Fibroblast of gingiva (primary cell): ENCODE measurements at places on chromosomes 7 and 10.
A peak's percentile ranks its signal among the peaks of the same experiment; 100 is the strongest.

DNA sequence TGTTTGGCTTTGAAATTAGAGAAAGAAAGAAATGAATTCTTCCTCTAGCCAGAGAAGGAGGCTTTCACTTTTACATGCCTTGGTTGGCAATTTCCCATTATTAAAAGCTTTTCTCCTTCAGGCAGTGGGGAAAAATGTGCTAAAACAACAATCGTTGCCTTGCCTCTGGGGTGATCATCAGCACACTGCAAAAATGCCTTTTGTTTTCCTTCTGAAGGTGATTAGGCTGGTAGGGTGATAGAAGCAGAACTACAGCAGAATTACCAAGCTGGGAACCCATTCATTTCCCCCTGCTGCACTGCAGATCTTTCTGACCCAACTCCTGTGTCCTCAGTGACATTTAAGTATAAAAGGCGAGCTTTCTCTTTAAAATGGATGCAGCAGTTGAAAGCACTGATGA lies 22.2 kb downstream of the ANK3 start:
- no peak for DNase-seq

DNA sequence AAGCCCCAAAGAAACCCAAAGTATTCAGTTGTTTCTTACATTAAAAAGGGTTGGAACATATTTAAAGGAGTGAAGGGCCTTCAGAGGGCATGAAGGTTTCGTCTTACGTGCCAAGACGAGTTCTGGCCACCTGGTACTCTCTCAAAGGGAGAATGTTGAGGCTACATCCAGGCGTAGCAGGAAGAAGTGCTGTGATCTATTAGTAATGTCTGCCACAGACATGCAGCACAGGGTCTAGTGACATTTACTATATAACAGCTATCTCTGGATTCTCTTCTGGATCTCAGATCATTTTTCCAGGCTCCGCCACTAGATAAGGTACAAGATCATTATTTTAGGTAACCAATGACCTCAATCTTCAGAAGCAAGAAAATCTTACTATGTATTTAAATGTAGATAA lies 76.5 kb upstream of the ARID5B start:
- DNase-seq = no peak

- no peak for DNase-seq
Measured at GRCh38 chr10:4276151-4276550, 491.1 kb upstream of the KLF6 start.

DNA sequence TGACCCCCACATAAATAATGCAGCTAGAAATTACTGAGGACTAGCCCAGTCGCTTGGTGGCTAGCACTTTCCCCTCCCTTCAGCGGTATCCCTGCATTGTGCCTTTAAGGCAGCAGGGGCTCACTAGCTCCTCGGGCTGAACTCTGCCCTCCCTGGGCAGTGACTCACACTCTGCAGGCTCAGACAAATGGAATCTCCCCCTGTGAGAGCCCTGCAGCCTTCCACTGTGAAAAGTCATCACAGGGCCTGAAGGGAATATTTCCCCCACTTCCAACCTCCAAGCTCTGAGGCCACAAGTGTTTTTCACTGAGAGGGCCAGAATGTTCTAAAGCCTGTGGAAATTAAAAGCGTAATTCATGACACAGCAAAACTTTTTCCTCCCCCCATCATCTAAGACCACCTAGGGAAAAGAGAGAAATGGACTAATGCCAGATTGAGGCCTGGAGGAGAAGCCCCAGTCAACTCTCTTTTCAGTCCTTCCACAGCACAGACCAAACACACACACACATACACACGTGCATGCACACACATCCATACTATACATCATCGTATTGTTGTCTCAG lies 93.6 kb upstream of the COL1A2 start:
- peak; percentile 96 for DNase-seq

- DNase-seq = no peak
Measured at GRCh38 chr10:115628616-115629015, 535.5 kb downstream of the ATRNL1 start.

DNA sequence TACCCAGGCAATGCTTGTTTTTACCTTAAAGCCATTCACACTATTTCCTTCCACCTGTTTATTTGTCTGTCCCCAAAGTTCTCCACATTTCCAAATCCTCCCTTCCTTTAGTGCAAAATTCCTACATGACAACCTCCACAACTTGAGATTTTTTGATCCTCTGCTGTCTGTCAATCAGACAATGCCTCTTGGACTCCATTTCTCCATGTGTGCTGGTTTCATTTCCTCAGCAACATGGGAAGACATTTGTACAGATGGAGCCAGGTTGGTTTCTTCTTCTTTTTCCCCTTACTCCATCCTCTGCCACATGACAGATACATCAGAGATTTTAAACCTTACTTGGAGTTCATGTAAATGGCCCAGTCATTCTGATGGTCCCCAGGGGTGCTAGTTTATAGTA lies 19.1 kb upstream of the GIMAP2 start:
- DNase-seq = no peak

DNA sequence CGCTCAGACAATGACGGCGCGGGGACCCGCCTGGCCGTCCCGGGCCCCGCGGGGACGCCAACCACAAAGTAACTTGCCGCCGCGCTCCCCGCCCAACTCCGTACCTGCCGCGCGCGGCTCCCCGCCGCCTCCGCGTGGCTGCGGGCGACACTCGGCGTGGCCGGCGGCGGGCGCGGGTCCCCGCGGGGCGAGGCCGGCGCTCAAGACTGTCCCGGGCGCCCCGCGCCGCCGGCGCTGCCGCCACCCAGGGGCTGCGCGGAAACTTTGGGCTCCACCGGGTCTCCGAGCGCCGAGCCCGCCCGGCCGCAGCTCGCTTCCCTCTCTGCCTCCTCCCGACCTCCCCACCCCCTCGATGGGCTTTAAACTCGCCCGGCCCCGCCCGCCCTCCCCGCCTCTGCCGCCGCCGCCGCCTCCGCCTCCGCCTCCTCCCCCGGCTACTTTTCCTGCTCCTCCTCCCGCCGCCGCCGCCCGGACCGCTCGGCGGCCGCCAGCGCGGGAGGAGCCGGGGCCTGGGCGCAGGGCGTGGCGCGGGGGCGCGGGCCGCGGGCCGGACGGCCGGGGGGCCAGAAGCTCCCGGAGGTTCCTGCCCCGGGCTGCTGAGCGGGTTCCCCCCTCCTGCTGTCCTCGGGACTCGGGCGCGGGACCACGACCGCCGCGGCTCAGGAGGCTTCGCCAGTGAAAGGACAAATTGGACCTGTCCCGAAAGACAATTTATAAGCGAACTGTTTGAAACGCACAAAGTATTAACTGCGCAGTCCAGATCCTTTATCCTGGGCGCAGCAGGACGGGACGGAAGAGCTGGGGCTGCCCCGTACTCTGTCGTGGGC lies 10.6 kb upstream of the GRB10 start:
- peak; percentile 59 for DNase-seq

GRCh38 chr10:62005281-62005680 lies 103.8 kb downstream of the ARID5B start:
- DNase-seq = peak; percentile 35

GRCh38 chr7:153567426-153567825 lies 484.8 kb upstream of the DPP6 start:
- no peak for DNase-seq

- DNase-seq = no peak
Measured at GRCh38 chr10:86180861-86181260, 185.7 kb downstream of the GRID1 start.

DNA sequence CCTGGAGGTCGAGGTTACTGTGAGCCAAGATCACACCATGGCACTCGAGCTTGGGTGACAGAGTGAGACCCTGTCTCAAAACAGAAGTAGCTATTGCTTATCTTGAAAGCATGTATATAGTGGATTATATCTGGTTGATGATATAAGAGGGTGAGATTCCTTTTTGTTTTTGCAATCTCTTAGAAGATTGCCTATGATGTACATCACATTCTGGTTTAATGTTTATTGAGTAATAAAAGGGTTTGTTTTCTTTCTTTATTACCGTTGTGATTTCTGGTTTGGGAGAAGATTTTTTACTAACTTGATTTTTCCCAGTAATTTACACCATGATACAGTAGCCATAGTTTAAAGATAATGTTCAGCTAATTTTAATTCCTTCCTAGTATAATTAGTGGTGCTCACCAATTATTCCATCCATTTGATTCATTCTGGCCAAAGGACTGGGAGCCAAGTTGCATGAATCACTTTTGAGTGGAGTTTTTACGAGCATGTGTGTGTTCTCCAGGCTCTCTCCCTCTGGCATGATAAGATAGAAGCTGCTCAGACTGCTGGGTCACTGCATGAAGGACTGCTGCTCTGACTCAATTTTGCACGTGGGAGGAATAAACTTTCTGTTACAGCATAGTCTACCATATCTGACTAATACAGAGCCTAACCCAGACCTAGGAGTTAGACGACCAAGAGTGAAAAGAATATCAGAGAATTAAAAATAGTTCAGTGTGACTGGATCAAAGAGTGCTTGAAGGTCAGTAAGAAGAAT lies 13.5 kb upstream of the TSPAN13 start:
- peak; percentile 83 for DNase-seq

DNA sequence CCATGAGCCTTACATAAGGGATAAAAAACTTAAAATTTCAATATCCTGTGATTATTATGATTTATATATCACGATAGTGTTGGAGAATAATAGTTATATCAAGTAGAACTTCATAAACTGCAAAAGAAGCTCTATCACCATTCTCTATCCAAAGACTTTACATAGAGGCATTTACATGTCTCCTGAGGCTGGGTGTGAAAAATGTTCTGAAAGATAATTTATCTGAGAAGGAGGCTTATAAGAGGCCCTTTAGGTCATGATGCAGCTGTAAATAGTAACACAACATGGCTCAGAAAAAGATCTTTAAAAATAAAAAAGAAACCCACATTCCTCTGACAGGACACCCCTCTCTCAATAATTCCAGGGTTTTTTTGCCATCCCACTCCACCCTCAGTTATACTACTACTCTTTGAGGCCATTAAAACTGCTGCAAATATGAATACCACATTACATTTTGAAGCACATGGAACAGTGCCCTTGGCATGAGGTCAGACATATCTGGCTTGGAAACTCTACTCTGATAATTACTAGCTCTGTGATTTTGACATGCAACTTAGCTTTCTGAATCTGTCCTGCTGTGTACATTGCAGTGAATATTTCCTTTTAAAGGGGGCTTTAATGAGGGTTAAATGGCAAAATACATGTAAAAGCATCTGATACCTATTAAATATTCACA lies 55.5 kb downstream of the SLC16A12 start:
- DNase-seq = peak; percentile 79

DNA sequence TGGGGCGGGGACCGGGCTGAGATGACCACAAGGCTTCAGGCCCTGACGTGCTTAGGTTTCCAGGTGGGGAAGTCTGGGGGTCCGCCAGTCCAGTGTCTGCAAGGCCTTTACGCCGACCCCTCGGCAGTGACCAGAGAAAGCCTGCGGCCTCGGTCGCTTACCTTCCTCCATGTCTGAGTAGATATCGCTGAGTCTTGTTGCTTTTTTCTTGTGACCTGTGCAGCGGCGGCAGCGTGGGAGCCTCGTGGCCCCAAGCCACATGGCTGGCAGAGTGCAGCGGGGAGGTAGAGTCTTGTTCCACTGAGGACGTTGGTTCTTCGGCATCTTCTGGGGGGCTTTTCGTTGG lies 329 bp downstream of the NOLC1 start:
- DNase-seq = no peak

DNA sequence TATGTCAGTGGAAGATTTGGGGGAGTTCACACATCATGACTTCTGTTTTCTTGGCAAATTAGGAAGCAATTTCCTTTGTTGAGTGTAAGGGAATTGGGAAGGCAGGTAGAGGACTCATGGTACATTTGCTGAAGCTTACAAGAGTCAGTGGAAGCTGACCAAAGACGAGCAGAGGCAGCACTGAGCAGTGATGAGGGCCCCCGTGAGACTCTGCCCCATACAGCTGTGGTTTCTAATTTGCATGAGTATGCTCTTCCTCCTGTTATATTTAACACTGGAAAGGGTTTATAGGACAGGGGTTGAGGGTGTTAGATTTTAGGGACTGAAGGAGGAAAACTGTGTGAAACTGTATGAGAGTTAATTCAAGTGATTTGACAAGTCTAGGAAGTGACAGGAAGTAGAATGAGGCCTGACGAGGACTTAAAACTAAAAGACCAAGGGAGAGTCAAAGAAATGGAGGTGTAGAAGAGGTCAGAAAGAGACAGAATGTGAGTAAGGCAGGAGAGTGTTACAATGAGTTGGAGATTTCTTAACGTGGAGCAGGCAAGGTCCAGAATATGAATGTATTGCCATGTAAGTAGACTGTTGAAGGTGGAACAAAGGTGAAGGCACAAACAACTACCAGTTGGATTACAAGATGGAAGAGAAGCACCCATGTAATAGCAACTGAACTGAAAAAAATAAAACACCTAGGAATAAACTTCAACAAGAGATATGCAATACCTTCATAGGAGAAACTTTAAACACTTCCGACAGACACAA lies 23.5 kb upstream of the MRPS17 start:
- DNase-seq = no peak

DNA sequence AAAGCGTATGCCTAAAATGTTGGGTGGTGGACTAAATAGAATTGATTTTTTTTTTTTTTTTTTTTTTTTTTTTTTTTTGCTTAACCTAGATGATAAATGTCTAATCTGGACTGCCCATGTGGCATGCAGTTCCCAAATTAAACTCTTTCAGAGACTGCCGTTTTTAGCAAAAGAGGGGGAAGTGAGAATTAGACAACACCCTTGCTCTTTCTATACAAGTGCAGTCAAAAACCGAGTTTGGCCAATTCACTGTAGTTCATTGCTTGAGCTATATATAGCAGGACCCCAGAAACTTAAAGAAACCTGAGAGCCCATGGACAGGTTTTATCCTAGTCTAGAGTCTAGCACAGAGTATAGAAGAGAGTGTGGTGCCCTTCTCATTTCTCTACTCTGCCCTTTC lies 141.9 kb downstream of the GRM3 start:
- no peak for DNase-seq

DNA sequence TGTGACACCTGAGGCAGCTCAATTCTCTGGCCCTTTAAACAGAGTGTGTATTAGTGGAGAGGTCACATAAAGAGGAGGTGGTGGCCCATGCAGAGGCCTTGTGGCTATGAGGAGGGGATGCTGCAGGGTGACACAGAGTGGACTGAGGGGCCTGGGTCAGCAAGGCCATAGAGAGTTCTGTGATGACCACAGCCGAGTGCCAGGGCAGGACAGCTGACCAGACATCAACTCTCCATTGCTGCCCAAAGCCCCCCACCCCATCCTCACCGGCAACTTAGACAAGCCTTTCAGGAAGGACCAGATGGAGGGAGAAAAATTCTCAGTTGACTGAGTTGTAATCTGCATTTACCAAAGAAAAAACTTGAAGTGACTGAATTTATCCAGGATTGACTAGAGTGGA lies 378.1 kb downstream of the RPS24 start:
- DNase-seq = no peak

DNA sequence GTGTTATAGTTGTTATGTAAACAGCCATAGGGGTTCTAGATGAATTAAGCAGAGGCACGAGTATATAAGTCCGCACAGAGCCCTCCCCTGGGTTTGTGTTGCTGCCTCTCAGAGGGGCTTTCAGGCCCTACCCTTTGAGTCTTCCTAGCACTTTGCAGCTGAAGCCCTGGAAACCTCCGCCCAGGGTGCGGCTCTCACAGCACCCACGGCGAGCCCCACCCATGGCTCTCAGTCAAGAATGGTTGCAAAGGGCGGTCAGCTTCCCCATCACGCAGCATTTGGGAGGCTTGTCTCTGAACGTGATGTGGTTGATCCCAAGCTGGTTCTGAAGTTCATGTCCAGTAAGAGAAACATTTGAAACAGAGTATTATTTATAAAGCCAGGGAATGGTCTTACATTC lies 18.8 kb upstream of the INSIG1 start:
- DNase-seq = no peak

- peak; percentile 54 for DNase-seq
Measured at GRCh38 chr7:130352194-130353074, 7.8 kb downstream of the CPA5 start.

GRCh38 chr7:95776561-95777185 lies 4.3 kb downstream of the DYNC1I1 start:
- DNase-seq = no peak
